RCC 7860 (cell line): ENCODE measurements at places on chromosomes 5 and 9.
A peak's percentile ranks its signal among the peaks of the same experiment; 100 is the strongest.

GRCh38 chr5:158898185-158899177 lies 201.2 kb downstream of the EBF1 start:
- DNase-seq: no peak

DNA sequence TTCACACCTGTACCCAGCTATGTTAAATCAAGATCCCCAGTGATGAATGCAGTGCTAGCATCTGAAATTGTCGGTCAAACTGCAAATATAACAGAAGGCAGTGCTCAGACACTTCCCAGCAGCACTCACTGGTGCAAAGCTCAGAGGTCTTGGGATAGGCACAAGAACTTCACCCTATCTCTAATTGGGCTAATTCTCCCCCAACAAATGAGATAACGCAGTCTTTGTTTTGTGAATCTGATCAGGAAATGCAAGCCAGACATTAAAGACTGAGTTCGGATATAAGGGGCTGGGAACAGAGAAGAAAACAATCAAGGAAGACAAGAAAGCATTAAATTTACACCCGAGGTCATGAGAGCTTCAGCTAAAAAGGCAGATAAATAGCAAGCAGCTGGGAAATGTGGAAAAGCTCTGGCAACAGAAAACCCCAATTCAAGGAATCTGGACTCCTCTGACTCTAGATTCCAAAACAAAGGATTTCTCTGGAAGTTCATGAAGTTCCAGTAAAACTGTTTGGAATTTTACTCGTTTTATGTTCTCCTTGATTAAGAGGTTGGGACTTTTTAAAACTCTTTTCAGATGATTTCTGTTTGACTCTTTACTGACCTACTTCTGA lies 65.1 kb downstream of the GNA14 start:
- no peak for DNase-seq

- no peak for DNase-seq
These were observed 6.2 kb downstream of the PRDM12 start for GRCh38 chr9:130670644-130671043.

- no peak for DNase-seq
These were observed 17.6 kb upstream of the HRH2 start for GRCh38 chr5:175640106-175640775.

DNA sequence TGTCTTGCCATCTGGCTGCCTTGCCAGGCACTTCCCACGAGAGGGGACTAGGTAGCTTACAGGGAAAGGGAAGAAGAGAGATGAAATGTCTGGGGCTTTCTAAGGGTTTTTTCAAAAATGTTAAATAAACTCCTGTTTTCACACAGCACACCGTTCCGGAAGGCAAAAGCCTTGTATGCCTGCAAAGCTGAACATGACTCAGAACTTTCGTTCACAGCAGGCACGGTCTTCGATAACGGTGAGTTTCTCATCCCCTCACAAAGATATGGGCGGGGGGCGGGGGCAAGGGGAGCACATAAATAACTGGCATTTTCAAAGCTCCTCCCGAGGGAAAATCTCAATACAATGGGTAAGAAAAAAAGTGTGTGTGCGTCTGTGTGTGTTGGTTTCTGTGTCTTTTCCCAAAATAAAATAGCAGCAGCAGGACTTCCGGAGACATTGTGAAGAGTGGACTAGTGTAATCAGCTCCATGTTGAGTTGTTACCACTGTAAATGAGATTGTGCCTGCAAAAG lies 189.6 kb downstream of the NR3C1 start:
- DNase-seq: no peak

GRCh38 chr5:158670201-158670600 lies 429.5 kb downstream of the EBF1 start:
- no peak for DNase-seq

DNA sequence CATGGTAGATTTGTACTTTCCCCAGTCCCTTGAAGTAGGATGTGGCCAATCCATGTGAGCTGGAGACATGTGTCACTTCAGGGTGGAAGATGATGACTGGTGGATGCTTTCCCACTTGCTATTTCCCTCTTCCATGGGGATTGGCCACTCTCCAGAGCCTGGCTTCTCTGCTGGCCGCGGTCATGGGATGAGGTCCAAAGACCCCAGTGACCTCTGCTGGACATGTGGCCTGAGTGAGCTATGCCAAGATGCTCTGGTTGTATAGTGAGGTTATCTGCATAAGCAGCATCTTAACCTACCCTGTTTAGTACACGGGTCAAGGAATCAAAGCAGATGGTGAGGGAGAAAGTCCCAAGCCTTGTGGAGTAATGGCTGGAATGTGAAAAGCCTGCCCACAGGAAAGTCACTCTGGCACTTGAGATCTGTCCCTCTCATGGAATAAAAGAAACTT lies 47.1 kb downstream of the SH3PXD2B start:
- DNase-seq: no peak

- DNase-seq: no peak
These were observed 212.1 kb downstream of the SLF1 start for GRCh38 chr5:94830520-94830919.

DNA sequence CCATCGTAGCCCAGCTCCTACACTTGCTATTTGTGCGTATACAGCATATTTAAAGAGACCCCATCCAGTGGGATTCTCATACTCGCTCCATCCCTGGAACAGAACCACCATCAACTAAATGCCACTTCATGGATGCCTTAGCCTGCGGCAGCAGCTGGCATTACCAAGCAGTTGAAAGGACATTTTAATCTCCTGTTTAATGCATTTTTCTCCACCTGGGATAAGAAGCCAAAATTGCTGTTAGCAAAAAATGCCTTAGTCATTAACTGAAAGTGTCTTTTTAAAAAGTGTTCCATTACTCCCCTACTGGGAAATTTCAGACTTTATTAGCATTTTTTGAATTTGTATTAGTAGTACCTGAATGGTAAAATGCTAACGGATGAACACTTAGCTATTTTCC lies 662.6 kb upstream of the MEF2C start:
- DNase-seq: no peak

DNA sequence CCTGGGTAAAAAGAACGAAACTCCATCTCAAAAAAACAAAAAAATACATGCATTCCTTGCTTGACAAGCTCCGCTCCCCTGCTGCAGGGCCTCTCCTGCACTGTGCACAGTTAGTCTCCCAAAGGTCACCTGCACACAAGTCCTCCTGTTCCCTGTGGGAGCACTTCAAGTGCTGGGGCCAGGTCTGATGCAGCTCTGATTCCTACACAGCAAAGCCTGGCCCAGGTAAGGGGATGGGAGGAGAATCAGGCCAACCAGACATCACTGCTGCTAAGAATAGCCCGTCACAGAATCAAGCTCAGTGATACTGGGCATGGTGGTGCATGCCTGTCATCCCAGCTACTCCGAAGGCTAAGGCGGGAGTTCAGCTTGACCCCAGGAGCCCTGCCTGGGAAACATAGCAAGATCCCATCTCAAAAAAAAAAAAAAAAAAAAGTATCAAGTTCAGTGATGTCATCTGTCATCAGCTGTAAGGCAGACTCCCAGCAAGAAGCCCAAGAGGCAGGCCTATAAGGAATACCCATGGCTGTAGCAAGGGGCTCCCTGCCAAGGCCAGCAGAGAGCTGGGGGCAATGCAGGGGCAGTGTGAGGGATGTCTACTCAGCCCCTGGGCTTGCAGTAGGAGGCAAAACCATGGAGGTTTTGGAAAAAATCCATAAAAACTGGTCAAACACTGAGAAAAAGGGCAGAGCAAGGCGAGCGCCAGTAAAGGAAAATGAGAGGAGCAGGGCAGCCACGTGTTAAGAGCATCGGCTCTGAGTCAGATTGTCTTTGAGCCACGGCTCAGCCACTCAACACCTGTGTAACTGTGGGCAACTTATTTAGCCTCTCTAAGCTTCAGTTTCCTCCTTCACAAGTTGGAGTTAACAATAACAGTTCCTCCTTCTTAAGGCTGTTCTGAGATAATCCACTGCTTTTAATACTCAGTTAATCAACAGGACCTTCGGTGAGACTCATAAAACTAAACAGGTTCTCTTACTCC lies 3.2 kb downstream of the TPM2 start:
- DNase-seq: no peak

DNA sequence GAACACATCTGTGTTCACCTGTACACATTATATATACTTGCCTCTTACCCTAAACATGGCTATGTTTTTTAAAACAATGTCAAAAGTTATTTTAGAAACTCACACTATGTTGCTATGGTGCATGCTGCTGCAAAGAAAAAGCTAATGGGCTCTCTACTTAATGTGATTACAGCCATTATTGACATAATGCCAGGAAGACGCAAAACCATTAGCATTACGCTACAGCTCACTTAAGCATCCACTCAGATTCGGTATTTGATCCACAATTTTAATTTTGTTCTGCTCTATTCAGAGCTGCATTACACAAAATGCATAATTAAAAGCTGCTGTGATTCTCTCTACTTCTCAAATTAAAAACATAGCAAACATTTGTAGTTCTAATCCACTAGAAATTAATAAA lies 395.2 kb downstream of the BNC2 start:
- no peak for DNase-seq

DNA sequence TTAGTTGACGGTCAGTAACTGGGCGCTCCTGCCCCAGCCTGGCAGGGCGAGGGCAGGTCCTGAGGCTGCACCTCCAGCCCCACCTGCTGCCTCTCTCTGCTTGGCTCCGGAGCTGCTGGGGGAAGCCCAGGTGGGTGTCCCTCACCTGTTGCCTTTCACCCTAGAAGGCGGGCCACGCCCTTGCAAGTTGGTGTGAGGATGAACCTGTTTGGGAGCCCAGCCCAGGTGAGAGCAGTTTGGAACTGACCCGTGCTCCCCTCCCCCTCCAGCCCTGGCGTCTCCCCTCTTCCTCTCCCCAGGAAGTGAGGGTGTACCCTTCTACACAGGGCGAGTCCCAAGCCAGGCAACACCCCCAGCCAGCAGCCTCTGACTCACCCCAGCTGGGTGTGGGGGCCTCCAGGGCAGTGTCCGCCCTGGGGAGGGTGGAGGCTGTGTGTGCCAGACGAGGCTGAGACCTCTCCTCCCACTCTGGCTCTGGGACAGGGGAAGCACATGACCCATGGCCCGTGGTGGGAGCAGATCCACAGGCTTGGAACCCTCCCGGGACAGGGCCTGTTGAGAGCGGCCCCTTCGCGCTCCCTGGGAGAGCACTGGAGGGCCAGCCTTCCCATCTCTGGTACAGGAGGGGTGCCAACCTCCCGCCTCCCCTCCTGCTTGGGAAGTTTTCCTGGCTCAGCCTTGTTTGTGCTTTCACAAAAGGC lies 10.4 kb downstream of the LRRC8A start:
- DNase-seq: peak; percentile 54

DNA sequence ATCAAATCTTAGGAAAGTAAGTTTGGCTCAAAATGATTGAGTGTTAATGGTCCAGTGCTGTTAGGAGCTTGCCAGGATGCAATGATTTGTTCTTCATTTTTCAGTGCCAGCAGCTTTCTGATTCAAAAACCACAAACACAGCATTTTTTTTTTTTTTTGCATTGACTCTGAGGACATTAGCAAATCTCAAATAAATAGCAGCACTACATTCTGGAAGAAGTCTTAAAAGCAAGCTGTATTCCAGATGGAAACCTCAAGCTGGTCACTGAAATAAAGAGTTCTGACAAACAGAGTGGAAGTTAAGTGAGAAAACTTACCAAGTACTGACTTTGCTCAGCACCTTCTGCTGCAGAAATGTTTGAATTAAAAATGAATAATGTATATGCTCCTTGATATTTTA lies 1653.1 kb upstream of the CDH9 start:
- DNase-seq: no peak

- DNase-seq: no peak
These were observed 91.1 kb upstream of the PPP1R26 start for GRCh38 chr9:135388530-135388929.

DNA sequence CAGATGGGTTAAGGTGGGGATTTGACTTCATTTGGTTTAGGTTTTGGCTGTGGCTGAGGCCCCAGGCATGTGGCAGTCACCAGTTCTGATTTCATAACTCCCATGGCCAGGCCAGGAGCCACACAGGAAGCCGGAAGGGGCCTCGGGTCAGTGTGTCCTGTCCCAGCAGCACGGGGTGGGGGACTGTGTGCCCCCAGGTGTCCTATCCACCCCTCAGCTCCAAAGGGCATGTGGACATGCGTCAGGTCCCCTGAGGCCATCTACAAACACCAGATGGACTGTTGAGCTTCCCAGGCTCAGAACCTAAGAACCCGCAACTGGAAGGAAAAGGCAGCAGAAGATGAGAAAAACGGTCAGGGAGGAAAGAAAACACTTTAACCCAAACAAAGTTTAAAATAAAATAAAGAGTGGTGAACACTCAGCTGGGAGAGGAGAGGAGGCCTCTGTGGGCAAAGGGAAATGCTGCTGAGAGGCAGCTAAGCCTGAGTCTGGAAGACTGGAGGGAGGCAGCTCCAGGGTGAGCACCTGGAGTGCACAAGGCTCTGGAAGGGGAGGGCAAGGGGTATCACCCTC lies 260.8 kb downstream of the AUH start:
- no peak for DNase-seq

- DNase-seq: no peak
These were observed 16.0 kb downstream of the TLE1 start for GRCh38 chr9:81673310-81673709.

DNA sequence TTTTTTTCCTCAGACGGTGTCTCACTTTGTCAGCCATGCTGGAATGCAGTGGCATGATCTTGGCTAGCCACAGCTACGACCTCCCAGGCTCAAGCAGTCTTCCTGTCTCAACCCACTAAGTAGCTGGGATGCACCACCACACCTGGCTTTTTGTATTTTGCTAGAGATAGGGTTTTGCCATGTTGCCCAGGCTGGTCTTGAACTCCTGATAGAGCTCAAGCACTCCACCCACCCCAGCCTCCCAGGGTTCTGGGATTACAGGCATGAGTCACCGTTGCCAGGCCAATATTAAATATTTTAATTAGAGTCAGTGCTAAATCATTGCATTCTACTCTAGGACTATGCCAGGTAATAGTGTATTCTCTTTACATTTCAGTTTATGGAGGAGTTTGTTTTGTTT lies 41.5 kb downstream of the UBE2R2 start:
- DNase-seq: no peak

- no peak for DNase-seq
These were observed 73.4 kb downstream of the TMEM167A start for GRCh38 chr5:83003791-83004190.

GRCh38 chr5:89072842-89073672 lies 190.1 kb upstream of the MEF2C start:
- peak; percentile 5 for DNase-seq

- DNase-seq: no peak
These were observed 7.7 kb upstream of the C5orf47 start for GRCh38 chr5:173981185-173981761.

DNA sequence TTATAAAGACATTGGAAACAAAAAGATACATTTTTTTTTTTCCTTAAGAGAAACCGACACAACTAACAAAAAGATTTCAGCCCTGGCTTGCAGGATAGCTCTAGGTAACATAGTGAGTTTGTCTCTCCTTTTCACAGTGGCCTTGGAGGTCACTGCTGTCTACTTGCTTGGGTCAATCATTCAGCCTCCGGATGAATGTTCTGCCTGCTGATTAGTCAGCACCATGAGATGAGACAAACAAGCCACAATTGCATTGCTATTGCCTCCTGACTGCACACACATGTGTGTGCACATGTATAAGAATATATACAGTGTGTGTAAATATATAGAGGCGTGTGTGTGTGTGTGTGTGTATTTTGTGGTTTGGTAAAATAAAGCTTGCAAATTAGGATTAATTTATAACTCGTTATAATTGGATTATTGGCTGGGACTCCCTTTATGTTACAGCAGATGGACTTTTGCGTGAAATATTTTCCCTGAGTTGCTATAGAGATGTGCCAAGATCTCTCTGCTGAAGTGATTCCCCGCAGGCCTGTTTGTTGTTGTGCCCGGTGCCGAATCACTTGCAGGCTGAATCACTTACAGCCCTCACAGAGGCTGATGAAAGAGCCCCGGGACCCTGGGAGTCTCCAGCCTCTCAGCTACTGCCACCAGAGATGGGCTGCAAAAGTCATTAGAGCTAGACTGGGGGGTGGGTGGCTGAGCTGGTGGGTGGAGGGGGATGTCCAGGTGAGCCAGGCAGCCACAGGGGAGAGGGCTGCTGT lies 161.2 kb downstream of the FGF18 start:
- DNase-seq: no peak

GRCh38 chr5:132418881-132419280 lies 49.4 kb downstream of the SLC22A5 start:
- no peak for DNase-seq
